ENCODE measurements at places on chromosomes 11 and 22. TPM values are rescaled to one million over a fixed set of nuclear protein-coding genes. Genes with fewer than 3 reads are reported as not detected.

Gene FHIP1B
- 13.4 TPM for total RNA-seq

Gene KRTAP5-5
- not detected for total RNA-seq

Gene ART5
- total RNA-seq, result not detected

Gene SLC1A2
- total RNA-seq, result 3.3 TPM

Gene RIMBP3C
- 0.15 TPM for total RNA-seq

Gene DEPDC5
- total RNA-seq, result 12.9 TPM

Gene SOX10
- not detected for total RNA-seq

Gene SCGB1D2
- total RNA-seq, result not detected

Gene VWCE
- total RNA-seq, result 8.4 TPM

Gene GAB2
- total RNA-seq, result 16.4 TPM

Gene MS4A2
- not detected for total RNA-seq

Gene C22orf31
- total RNA-seq, result 0.15 TPM

Gene RIMBP3B
- total RNA-seq, result not detected

Gene ADAMTS8
- 8.9 TPM for total RNA-seq
